NB4 (cell line): ENCODE measurements at places on chromosomes 4 and X.

DNA sequence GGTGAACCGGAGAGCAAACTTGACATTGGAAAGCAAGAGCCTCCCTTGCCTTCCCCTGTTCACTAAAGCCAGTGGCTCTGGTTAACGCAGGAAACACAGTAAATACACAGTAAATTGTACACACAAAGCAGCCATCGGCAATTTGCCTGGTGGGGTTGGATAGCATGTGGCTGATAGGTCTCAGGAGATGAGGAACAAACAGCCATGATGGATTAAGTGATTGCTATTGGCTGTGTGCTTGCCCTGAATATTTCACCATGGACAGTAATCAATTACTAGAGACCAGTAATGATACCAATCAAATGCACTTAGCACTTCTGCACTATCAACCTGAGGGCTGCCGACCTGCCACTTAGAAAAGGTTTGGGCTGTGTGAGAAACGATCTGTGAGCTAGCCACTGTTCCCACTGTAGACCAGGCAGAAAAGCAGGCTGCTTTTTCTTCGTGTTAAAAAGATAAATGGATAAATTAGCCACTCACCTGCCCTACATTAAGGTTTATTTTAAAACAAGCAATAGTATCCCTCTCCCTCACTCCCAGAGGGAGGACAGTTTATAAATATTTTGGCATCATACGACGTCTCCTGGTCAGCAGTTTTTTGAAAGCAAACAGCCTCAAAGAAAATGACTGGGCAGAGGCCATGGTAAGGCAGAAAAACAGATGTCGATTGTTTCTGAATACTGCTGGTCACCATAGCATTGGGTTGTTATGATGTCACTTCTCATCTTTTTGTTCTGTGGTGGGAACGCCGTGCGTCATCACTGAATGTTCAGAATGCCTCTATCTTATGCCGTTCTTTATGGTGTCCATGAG is 167.1 kb downstream of the MAML3 start:
- no peak for DNase-seq

- DNase-seq, result no peak
Measured at GRCh38 chr4:42600578-42600977, 56.3 kb downstream of the ATP8A1 start.

DNA sequence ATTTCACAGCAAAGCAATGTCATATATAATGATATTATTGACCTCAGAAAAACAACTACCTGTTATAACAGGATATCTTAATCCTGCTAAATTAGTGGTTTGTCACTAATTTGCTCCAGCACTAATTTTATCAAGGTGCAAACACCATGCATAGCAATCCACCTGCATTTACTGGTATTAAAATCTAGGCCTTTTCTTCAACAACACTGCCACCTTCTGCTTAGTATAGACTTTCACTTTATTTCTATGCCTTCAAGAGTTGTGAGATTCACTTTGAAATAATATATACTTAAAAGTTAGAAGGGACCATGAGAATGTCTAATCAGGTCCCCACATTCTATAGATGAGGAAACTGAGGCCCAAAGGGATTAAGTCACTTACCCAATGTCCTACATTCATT is 82.1 kb upstream of the IQCM start:
- DNase-seq, result peak; percentile 18

DNA sequence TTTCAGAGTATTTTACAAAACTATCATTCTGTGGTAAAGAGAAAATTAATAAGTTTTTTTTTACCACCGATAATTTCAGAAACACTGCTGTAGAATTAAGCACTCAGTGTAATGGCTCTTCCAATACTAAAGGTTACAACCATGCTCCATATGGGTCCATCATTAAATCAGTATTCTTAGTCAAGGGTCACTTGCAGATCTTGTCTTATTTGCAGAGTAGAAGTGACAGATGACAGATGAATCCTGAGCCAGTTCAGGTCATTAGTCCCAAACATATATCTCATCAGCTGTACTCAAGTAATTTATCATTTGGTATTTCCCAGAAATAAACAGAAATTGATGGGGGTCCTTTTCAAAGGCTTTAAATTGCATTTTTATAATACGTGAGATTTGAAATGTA is 182.9 kb downstream of the CFAP47 start:
- DNase-seq, result no peak

DNA sequence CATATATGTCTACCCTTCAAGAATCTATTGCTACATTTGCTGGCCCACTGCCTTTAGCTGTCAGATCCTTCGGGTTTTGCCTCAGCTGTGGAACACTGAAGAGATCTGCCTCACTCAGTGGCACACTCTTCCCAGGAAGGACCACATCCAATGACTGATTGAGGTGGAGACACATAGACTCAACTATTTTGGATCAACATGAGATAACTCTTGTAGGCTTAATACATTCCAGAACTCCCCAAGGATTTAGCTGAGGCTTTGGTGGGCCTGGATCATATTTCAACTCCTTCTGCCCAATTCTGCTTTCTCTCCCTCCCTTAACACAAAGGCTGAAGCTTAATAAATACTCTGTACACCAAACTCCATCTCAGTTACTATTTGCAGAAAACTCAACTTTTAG is 100.5 kb downstream of the CORIN start:
- DNase-seq, result no peak

DNA sequence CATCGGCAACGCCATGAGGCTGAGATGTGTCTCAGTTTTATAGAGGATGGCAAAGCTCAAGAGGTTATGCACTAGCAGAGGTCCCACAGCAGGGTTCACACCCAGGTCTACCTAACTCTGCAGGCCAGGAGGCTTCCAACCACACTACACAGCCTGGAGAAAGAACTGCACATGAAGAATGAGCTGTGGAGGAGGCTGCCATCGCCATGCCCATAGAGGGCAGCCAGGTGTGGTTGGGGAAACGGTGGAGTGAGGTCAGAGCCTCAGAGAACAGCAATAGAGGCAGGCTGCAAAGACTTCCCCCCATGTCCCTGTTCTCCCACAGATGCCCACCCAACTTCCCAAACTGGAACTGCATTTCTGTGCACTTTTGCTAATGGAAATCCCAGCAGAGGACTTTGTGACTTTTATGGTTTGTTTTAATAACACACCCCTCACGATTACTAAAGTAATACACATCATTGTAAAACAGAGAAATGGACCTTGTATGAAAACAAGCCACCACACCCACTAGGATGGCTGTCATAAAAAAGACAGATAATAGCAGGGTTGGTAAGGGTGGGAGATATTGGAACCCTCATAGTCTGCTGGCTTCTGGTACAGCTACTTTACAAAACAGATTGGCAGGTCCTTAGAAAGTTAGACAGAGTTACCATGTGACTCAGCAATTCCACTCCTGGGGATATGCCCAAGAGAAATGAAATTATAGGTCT is 58.9 kb upstream of the PROM1 start:
- no peak for DNase-seq

GRCh38 chr4:186021461-186022167 is 47.3 kb upstream of the TLR3 start:
- DNase-seq, result peak; percentile 13

- DNase-seq, result no peak
Measured at GRCh38 chrX:41588271-41588670, 100.5 kb upstream of the GPR34 start.

GRCh38 chrX:129449148-129449547 is 74.1 kb downstream of the SMARCA1 start:
- DNase-seq, result peak; percentile 1

- DNase-seq, result no peak
Measured at GRCh38 chr4:96205143-96205936, 365.4 kb downstream of the PDHA2 start.

GRCh38 chr4:180950377-180950776 is 1292.8 kb upstream of the TENM3 start:
- DNase-seq, result no peak

DNA sequence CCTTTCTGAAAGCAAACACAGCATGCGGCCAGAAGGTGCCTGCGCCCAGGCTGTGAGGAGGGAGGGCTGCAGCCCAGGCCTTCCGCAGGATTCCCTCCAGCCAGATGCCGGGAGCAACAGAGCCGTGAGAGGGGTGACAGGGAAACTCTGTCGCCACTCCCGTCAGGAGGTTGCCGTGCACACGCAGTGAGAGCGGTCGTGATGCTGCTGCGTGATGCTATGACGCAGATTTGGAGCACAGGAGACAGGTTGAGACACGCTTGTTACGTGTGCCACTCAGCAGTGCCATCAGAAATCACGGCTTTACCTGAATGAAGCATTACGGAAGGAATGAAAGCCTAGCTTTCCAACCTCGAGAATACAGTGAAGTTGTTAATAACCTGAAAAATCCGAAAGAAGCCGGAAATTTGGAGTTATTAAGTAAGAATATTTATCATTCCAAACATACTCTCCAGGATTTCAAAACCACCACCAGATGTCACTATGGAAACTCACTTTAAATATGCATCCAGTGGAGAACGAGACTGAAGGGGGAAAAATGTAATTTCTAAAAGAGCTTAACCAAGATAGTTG is 54.4 kb downstream of the FAT1 start:
- DNase-seq, result peak; percentile 7

DNA sequence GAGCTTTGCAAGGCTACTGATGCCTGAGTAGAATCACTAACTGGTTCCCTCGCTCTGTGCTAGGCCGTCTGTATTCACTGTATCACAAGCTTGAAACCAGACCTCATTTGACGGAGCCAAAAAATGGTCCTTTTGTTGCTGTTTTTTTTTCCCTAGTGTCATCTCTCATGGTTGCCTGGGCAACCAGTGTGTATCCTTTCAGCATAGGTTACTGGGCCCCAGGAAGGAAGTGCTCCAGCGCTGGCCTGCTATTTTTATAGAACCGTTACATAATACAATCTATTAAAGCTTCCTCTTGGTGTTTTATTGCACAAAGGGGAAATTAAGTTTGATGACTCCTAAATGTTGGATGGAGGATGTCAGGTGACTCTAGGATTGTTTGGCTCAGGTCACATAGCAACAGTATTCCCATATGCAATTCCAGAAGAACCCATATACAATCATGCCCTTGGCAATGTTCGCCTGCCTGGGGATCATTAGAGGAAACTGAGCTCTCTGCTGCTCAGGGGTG is 220.4 kb downstream of the SPRY1 start:
- peak; percentile 88 for DNase-seq

GRCh38 chr4:37910091-37910486 is 19.2 kb downstream of the TBC1D1 start:
- DNase-seq, result no peak

DNA sequence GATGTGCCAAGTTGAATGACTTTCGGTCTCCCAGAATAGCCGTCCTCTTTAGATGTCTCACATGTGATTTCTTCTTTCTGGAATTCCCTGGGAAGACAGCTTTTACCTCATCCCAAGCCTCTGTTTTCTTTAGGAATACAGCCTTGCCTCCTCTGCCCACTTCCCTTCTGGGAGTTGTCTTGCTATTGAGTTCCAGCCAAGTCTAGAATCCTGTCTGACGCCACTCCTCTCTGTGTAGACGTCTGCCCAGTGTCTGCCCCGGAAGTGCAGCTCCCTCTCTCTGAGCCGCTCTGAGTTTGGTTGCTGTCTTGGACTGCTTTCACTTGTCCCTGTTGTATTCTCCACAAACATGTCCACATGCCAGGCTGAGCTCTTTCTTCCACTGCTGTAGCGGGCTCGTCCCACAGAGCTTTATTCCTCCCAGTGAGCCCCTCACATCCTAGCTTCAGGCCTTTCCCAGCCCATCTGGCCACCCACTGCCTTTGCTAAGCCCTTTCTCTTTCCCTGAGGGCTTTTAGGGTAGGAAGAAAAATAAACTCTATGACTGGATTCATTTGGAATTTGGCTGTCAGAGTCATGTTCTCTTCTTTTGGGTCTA is 9.0 kb upstream of the IGFBP7 start:
- DNase-seq, result no peak

DNA sequence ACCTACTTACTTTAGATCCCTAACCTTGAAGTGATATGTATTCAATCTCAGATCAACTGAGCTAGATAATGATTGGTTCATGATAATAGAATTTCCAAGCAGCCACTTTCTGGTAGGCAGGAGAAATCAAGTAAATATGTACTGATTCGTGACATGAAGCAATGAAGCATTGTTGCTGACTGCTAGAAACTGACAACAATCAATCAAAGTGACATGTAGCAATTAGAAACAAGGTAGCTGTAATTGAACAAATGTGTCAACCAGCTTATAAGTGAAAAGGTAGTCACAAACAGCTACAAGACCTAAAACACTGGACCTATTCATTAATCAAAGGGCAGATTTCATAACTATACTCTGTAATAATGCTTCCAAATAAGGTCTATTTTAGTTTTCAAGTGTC is 62.4 kb downstream of the PABPC4L start:
- no peak for DNase-seq

DNA sequence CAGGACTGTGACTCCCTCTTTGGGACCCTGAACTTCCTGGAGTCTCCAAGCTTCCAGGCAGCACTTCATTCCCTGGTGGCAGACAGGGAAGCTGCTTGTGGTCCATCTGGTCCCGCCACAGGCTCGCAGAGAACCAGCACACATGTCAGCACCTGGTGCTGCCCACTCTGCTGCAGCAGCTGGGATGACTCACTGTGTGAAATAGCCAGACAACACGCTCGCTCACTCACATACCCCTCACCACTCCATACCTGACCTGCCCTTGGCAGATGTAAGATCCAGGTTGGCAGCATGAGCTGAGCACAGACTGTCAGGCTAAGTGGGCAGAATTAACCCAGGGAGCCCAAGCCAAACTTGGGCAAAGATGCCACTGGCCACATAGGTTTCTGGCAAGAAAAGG is 613.5 kb downstream of the PCDH18 start:
- no peak for DNase-seq

DNA sequence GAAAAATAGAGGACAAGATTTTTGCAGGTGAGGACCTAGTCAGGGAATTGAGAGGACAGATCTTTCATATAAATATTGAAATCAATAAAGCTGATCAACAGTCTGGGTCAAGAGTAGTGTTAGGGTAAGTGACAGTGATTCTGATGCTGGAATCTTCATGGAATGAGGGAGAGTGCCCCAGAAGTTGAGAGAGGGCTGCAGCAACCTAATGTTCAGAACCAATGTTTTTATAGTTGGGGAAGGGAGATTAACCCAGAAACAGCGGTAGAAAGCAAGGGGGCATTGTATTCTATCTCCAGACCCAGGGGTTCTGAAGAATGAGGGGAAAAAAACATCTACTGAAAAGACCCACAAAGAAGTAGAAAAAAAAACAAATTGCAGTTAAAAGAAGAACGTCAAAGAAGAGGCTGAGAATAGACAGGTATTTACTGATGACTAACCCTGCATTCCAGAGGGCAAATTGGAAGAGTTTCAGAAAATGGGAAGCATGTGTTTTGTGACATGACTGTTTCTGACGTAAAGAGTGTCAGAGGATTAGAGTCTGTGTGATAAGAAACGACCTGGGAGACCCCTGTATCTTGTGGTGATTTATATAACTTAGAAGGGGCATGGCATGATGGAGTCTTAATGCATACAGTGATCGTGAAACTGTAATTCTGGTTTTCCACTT is 819.6 kb upstream of the EPHA5 start:
- DNase-seq, result no peak

- no peak for DNase-seq
Measured at GRCh38 chr4:72875138-72875537, 194.4 kb downstream of the COX18 start.

- DNase-seq, result no peak
Measured at GRCh38 chr4:700587-701264, 4.9 kb upstream of the PCGF3 start.

- DNase-seq, result peak; percentile 32
Measured at GRCh38 chr4:21507439-21507838, 441.1 kb downstream of the KCNIP4 start.
